ENCODE measurements at places on chromosomes 11 and 22. TPM values are rescaled to one million over a fixed set of nuclear protein-coding genes. Genes with fewer than 3 reads are reported as not detected.

DNA sequence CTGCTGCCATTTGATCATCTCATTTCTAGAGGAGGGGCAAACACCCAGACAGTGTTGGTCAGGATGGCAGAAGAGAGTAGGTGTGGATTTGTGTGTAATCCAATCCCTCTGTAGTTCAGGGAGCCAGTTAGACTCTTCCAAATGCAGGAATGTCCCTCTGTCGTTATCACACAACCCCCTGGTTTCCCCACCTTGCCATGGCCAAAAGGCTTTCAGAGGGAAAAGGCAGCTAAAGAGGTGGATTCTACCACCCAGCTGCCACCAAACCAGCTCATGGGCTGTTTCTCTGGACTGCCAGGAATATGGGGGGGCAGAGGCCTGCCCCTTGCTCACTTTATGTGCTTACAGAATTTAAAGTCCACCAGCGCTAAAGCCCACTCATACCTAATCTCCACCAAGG lies 18.1 kb downstream of the TSKU start:
- no peak overlapping the region for H3K4me3 ChIP-seq
- DNase-seq = no peak
- H3K27me3 ChIP-seq = no peaks in the 10 kb centered on the region
- peaks cover 9% of the 10 kb centered on the region for H3K36me3 ChIP-seq
- peaks cover 98% of the 10 kb centered on the region for H3K4me1 ChIP-seq

NRIP3 gene
- total RNA-seq = 1.2 TPM

GRCh38 chr11:75150879-75151278 lies at the start of gene SLCO2B1:
TSS of gene SLCO2B1 (plus strand) at chr11:75151107. CDS start at chr11:75151382, 275 bp downstream.
- H3K27me3 ChIP-seq = no peaks in the 10 kb centered on the region
- no peak for DNase-seq
- H3K4me3 ChIP-seq = no peak within 1 kb of the TSS
- no peaks in the 10 kb centered on the region for H3K4me1 ChIP-seq

GRCh38 chr11:73637012-73637411 lies 9.4 kb upstream of the PLEKHB1 start:
- no peak overlapping the region for H3K27ac ChIP-seq
- no peaks in the 10 kb centered on the region for H3K27me3 ChIP-seq
- no peak for DNase-seq
- no peaks in the 10 kb centered on the region for H3K36me3 ChIP-seq
- no peaks in the 10 kb centered on the region for H3K4me1 ChIP-seq

GRCh38 chr11:20612416-20612815 lies 13.0 kb downstream of the SLC6A5 start:
- H3K4me3 ChIP-seq = no peak overlapping the region
- no peaks in the 10 kb centered on the region for H3K27me3 ChIP-seq
- no peak for DNase-seq

GRCh38 chr11:15163136-15163535 lies 48.4 kb downstream of the INSC start:
- no peak overlapping the region for H3K4me3 ChIP-seq
- DNase-seq = no peak
- no peaks in the 10 kb centered on the region for H3K27me3 ChIP-seq
- H3K4me1 ChIP-seq = no peaks in the 10 kb centered on the region
- no peaks in the 10 kb centered on the region for H3K36me3 ChIP-seq

IGLL1 gene
- not detected for total RNA-seq

DNA sequence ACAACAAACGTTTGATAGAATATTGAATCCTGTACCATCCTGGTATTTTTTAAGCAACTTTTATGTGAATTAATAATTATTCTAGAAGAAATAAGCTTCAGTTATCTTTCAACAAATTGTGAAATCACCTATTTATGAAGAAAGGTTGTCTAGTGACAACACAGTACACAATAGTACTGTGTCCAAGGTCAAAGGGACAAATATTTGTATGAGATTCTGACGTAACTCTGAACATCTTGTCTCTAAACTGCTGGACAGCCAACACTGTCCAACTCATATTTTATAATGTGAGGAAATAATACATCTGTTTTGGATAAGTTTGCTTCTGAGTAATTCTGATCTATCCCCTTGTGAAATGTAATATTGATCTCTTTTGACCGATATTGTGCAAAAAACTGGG lies 18.9 kb downstream of the CASP5 start:
- H3K4me1 ChIP-seq = no peaks in the 10 kb centered on the region
- H3K36me3 ChIP-seq = no peaks in the 10 kb centered on the region
- H3K27ac ChIP-seq = no peak overlapping the region
- DNase-seq = no peak

DNA sequence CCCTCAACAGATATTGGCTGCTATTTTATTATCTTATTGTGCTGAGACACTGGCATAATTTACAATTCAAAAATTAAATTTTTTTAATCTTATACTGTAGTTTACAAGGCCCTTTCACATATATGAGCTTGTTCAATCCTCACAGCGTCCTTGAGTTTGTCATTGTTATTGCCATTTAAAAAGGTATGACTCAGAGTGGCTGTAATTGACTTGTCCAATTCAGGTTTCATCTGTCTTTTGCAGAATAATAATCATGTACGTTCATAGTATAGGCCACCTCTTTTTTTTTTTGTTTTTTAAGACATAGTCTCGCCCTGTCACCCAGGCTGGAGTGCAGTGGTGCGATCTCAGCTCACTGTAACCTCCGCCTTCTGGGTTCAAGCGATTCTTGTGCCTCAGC lies 11.5 kb downstream of the PTPRJ start:
- H3K27me3 ChIP-seq = no peaks in the 10 kb centered on the region
- no peak for DNase-seq
- H3K4me3 ChIP-seq = no peak overlapping the region
- no peak overlapping the region for H3K27ac ChIP-seq
- no peaks in the 10 kb centered on the region for H3K36me3 ChIP-seq
